ENCODE measurements at places on chromosomes 2 and 18.

DNA sequence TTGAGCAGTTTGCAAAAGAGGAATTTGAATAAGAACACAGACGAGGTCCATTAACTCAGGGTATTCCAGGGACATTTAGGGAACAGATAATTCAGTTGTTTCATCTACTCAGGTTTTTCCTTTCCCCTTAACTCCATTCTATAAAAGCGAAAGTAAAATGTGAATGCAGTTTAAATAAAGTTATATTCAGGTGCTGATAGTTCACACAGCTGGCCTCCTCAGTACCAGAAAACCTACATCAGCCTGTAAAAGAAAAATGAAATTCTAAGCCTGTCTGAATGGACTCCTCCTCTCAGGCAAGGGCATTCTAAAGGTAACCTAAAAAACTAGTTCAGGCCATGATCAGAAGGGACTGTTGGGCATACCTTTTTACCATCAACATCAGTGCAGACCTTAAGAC lies 873.8 kb downstream of the SUCLG1 start:
- no peak for DNase-seq

DNA sequence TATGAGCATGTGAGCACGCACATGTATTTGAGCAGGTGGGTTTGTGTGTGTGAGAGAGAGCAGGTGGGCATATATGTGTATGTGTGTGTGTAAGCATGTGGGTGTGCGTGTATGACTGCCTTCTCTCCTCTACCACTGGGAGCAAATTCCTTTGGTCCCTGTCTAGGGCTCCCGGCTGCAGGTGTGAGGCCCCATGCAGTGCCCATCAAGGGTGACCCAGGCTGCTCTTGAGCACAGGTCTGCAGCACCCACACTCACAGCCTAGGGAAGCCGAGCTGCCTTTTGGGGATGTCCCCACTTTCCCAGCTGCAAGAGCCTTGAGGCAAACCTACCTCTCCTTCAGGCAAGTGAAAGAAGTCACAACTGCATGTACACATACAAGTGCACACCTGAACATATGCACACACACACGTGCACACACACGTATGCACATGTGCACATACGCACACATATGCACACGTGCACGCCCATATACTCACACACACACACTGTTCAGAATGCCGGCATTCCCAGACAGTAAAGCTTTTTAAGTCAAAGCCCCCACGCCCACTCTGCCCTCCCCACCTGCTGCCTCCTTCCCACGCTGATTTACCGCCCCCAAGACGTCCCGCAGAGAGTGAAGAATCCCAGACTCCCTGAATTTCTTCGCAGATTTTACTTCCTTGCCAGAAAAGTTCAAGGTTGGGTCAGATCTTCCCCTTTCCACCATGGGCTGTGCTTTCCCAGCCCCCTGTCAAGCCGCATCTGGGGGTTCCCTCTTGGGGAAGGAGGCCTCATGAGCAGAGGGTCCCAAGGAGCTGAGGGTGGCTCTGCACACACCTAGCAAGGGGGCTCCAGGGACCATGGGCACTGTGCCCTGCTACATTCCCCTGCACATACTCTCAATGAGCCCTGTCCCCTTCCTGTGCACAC lies 170.6 kb downstream of the TWIST2 start:
- DNase-seq: no peak

DNA sequence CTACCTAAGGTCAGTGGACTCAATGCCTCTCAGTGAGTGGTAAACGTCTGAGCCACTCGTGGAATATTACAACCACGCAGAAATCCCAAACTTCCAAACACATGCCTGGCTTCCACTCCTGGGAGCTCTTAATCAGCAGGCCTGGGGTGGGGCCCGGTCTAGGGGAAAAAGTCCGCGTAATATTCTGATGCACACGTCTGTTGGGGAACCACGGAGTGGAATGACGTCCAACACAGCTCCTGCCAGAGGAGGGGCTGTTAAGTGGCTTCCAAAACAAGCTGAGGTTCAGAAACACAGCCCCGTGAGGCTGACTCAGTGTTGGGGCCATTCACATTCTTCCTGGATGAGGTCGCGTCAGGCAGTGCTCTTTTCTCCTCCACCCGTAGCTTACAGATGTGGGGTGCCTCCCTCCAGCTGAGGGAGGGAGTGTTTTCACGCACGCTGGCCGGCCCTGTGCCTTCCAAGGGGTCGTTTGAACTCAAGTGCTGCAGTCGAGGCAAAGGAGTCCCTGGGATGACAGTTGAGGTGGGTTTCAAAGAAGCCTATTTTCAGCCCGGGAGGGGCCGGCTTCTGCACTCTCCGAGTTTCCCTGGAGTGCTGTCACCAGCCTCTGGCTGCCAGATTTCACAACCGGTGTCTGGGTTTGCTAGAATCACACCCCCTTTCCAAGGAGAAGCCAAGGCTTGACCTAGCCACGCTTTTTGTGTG lies 73.1 kb downstream of the ACKR3 start:
- no peak for DNase-seq

- no peak for DNase-seq
Observed at GRCh38 chr2:44075541-44075940, 79.8 kb upstream of the LRPPRC start.

DNA sequence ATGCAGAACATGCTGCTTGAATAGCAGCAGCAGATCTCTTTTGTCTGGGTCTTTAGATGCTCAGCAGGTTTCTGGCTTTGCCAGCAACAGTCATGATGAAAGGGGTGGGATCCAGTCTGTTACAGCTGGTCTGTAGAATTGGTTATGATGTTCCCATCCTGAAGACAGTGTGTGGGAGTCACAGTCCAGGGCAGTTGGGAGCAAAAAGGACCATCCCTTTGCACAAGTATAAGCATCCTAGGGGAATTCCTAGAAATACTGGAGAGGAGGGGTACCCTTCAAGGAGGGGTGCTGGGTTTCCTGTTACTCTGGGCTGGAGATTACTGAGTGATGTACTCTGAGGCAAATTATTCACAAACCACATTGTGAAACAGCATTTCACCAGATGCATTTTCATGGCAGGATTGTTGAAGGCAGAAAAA lies 119.9 kb upstream of the RND3 start:
- DNase-seq: no peak

DNA sequence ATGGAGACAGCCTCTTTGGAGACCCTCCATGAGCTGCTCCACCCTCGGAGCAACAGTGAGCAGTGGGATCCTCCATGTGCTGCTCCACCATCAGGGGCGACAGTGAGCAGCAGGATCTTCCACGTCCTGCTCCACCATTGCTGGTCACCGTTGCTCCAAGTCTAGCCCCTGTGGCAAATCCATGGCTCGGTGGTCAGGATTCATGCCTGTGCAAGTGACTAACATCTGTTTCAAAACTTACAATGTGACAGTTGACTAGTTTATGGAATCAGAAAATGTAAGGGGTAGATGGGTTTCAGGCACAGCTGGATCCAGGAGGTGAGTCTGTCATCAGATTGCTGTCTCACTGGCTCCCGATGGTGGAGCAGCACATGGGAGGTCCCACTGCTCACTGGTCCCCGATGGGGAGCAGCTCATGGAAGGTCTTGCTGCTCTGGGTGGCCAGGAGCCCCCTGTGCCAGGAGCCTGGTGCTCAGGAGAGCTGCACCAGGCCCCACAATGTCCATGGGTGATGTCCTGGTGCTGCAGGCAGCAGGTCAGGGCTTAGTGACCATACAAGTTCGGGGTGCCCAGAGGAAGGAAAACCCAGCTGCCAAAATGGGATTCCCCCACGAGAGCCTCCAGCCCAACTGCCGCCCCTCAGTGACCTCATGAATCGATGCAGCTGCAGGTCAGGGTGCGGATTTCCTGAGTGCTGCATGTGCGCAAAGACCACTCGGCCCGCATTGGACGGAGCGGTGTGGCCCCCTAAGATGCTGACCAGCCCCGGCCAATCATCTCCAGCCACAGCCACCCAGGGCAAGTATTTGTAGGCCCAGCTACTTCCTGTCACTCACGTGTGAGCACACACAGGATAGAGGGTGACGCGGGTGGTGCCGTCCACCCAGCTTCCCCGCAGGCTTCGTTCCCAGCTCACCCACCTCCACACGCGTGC lies 116.5 kb upstream of the OTOS start:
- no peak for DNase-seq

GRCh38 chr18:12009581-12010140 lies 28.4 kb downstream of the IMPA2 start:
- no peak for DNase-seq

GRCh38 chr2:10434886-10435819 lies 13.0 kb downstream of the ODC1 start:
- no peak for DNase-seq

GRCh38 chr18:21604671-21605070 lies 4.2 kb upstream of the ESCO1 start:
- no peak for DNase-seq

- DNase-seq: no peak
Observed at GRCh38 chr2:154837035-154837434, 138.5 kb downstream of the KCNJ3 start.
